ENCODE measurements at places on chromosomes 7 and 10.

DNA sequence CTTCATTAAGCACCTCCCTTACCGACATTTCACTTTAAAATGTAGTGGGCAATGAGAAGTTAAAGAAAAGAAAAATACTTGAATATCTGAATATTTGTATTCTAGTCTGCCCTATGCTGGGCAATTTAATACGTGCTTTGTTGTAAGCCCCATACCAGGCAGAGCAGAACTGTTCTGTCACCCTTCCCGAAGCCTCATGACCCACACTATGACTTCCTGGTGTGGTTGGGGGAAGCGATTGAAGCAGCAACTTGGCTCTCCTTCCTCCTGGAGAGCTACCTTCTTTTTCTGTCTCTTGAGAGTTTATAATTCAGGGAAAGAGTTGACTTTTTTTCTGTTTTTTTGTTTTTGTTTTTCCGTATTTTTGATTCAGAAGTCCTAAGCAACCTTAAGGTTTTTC is 243.7 kb downstream of the INHBA start:
- no peaks in the 10 kb centered on the region for H3K4me1 ChIP-seq
- DNase-seq, result no peak
- no peak overlapping the region for H3K27ac ChIP-seq
- no peaks in the 10 kb centered on the region for H3K27me3 ChIP-seq

GRCh38 chr10:118595598-118596425 is at the start of gene PRLHR:
Gene PRLHR, minus strand, starts transcription at chr10:118595648. Its CDS starts 404 bp downstream, at chr10:118595244.
- no peaks in the 10 kb centered on the region for H3K36me3 ChIP-seq
- no peak within 1 kb of the TSS for H3K4me3 ChIP-seq

DNA sequence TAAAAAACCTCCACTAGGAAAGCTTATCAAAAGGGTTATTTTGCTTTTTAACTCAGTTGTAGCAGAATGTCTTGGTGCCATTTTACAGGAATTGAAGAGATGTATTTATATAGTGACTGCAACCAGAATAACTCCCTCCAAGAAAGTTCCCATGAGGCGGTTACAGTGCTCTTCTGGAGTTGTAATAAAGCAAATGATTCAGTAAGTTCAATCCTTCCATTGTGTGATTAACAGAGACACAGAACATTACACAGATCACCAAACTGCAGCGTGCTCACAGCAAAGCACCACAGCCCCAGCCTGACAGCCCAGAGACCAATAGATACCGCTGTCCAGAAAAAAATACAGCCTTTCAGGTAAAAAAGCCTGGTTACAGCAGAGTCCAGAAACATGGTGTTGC is 21.9 kb upstream of the CABCOCO1 start:
- DNase-seq, result no peak
- H3K36me3 ChIP-seq, result no peaks in the 10 kb centered on the region
- H3K27me3 ChIP-seq, result no peaks in the 10 kb centered on the region
- H3K4me3 ChIP-seq, result no peak overlapping the region
- no peak overlapping the region for H3K27ac ChIP-seq

- peaks cover 5% of the 10 kb centered on the region for H3K4me1 ChIP-seq
- H3K36me3 ChIP-seq, result no peaks in the 10 kb centered on the region
- H3K4me3 ChIP-seq, result no peak overlapping the region
- no peak for DNase-seq
- H3K27me3 ChIP-seq, result no peaks in the 10 kb centered on the region
These were observed 53.8 kb downstream of the LHPP start for GRCh38 chr10:124515244-124515970.

DNA sequence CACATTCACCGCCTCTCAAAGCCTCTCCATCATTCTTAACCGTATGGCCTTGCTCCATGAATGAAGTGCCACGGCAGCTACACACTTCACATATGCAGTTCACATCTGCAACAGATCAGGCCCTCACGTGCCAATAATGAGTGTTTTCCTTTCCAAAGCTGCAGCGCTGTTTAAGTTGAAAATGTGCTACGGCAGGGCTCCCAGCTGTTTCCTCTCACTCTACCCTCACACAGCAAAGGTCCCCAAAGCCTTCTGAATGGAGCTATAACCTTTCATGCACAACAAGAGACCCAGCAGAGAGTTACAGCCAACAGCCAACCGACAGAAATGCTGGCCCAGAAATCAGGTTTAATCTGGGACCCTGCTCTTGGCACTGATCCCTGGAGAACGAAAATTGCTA is 236.1 kb downstream of the ELMO1 start:
- no peaks in the 10 kb centered on the region for H3K36me3 ChIP-seq
- no peaks in the 10 kb centered on the region for H3K27me3 ChIP-seq
- H3K4me3 ChIP-seq, result no peak overlapping the region
- no peak overlapping the region for H3K27ac ChIP-seq
- DNase-seq, result no peak

DNA sequence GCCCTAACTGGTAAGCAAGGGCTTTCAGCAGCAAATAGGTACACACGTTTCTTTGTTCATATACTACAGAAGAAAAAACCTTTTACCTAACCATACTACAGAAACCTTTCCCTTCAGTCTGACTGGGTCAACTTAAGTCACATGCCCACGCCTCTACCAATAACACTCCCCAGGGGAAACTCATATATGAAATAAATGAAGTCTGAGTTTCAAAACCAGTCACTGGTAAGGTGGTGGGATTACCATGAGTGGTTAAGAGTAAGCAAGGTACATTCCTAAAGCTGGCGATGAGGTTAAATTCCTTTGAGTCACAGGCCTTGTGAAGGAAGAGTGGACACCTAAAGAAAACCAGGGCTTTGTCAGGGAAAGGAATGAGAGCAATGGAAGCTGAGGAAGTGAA is 21.4 kb upstream of the KIF20B start:
- H3K4me1 ChIP-seq, result no peaks in the 10 kb centered on the region
- no peaks in the 10 kb centered on the region for H3K27me3 ChIP-seq
- no peak overlapping the region for H3K4me3 ChIP-seq
- no peak overlapping the region for H3K27ac ChIP-seq
- no peak for DNase-seq
- H3K36me3 ChIP-seq, result no peaks in the 10 kb centered on the region

DNA sequence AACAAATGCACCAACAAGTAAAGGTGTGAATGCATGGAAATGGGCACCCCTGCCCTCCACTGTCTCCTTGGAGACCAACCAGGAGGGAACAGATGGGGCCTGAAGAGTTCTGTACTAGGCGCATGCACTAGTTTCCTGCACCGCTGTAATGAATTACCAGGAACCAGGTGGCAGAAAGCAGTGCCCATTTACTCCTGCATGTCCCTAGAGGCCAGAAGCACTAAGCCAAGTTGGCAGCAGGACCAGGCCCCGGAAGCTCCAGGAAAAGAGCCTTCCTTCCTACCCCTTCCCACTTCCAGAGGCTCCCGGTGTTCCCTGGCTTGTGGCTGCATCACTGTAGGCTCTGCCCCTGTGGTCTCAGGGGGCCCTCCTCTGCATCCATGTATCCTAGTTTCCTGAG is 237.5 kb upstream of the PPP2R2D start:
- H3K4me3 ChIP-seq, result no peak overlapping the region
- H3K27me3 ChIP-seq, result no peaks in the 10 kb centered on the region
- no peak overlapping the region for H3K27ac ChIP-seq
- no peaks in the 10 kb centered on the region for H3K4me1 ChIP-seq
- DNase-seq, result no peak

DNA sequence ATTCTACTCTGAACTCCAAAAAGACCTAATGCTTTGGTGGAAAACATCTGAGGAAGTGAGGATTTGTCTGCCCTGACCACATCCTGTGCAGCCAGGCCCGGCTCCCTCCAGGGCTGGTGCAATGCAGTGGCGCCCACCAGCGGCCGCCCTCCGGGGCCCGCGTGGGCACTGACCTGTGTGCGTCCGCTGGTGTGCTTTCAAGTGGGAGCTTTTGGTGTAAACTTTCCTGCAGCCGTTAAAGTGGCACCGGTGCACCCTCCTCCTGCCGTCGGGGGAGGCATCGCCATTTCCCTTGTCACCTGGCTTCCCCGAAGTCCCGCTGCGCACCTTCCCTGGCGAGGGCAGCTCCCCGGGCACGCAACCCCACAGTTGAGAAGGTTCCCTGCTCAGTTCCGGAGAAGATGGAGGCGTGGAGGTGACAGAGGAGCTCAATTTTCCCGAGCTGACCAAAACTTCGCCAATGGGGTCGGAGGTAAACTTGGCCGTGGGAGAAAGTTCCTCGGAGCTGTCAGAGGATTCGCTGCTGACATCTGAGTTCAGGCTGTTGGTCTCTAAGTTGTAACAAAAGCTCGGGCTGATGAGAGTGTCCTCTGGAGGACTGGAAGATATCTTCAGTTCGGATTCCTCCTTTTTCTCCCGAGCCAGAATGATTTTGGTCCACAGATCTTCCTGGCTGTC is 3.4 kb downstream of the KLF6 start:
- H3K27me3 ChIP-seq, result no peaks in the 10 kb centered on the region
- peak overlapping the region; percentile 100 for H3K27ac ChIP-seq
- peaks cover 21% of the 10 kb centered on the region for H3K4me1 ChIP-seq
- peaks cover 47% of the 10 kb centered on the region for H3K36me3 ChIP-seq
- DNase-seq, result peak; percentile 60

Measured in tibial artery (tissue), 4 donors.